Activated T-cell treated with anti-CD3 and anti-CD28 coated beads, Interleukin-2, amount 50 U/mL, for 1 hour (primary cell): ENCODE measurements at places on chromosomes 3 and 15.

- no peak for DNase-seq
Measured at GRCh38 chr3:189394599-189395121, 222.9 kb downstream of the TPRG1 start.

GRCh38 chr3:128447561-128448013, 19.1 kb downstream of the DNAJB8 start:
- DNase-seq: no peak

- no peak for DNase-seq
Measured at GRCh38 chr15:33910741-33911140, 57.6 kb upstream of the CHRM5 start.

DNA sequence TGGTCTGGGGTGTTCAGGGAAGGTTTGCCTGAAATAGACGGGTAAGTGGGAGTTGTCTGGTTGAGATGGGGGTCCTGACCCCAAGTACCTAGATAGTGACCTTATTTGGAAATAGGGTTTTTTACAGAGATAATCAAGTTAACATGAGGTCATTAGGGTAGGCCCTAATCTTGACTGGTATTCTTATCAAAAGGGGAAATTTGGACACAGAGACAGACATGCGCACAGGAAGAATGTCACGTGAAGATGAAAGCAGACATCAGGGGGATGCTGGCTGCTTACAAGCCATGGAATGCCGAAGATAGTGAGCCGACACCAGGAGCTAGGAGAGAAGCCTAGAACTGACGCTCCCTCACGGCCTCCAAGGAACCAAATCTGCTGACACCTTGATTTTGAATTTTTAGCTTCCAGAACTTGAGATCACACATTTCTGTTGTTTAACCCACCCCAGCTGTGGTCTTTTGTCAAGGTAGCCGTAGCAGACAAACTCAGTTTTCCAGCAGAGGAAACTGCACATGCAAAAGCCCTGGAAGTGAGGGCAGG, 17.1 kb downstream of the BHLHE40 start:
- no peak for DNase-seq

GRCh38 chr3:194606941-194607340, 26.3 kb downstream of the TMEM44 start:
- no peak for DNase-seq
